GM12878 (cell line): ENCODE measurements at places on chromosomes 5 and 9.

GRCh38 chr9:121192518-121192917, 9.2 kb downstream of the RAB14 start:
- no peak for DNase-seq

DNA sequence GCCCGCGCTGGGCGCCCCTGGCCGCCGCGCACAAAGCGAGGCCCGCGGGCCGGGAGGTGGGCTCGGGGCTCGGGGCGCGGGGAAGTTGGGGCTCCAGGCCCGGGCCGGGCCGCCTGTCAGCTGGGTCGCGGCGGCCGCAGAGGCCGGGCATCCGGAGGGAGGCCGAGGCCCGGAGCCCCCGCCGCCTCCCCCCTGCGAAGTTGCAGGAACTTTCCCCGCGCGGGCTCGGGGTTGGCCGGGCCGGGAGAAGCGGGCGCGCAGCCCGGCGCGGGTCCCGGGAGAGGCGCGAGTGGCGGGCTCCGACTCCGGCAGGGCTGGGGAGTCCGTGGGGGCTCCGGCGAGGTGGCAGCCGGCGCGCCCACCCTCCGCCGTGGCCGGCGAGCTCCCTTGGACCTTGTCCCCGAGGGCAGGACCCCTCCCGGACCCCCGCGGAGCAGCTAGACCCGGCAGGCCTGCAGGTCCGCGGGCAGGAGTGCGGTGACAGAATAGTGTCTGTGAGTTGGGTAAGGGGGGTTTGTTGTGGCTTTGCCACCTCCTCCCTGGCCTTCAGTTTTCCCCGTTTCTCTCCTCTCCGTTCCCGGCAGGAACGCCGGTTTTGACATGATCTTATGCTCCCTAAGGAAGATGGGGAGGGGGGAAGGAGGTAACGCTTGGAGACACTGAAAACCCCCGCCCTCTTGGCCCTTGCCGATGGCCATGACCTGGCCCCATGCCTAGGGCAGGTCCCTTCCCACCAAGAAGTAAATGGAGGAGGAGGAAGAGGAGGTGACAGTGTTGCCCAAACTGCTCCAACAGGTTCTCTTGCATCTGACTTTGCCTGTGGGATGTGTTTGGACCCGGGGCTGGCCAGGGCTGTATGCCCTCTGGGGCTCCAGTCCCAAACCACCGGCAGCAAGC, 942 bp downstream of the PHF2 start:
- no peak for DNase-seq

- no peak for DNase-seq
Observed at GRCh38 chr5:7377761-7378160, 18.2 kb upstream of the ADCY2 start.

GRCh38 chr9:110142253-110142652, 65.7 kb downstream of the C9orf152 start:
- no peak for DNase-seq

GRCh38 chr9:18811171-18811570, 221.8 kb downstream of the SAXO1 start:
- DNase-seq = no peak
